ENCODE measurements at places on chromosomes 2 and 18.

GRCh38 chr2:111042261-111042660 is 78.5 kb upstream of the BCL2L11 start:
- no peak for DNase-seq

DNA sequence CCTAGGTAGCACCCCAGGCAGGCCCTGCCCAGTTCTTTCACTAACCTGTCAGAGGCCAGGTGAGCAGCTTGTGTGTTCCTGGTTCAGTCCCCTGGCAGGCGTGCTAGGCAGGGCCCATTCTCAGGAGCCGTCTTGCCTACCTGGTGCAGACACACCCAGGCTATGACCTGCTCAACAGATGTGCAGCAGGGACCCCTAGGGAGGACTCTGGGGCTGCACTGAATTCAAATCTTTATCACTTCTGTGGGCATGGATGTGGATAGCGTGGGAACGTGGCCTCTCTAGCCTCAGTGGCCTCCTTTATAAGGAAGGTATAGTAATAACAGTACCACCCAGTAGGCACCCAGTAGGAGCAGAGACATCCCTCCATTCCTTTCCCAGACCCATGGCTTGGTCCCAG is 48.4 kb downstream of the PLEKHB2 start:
- no peak for DNase-seq

DNA sequence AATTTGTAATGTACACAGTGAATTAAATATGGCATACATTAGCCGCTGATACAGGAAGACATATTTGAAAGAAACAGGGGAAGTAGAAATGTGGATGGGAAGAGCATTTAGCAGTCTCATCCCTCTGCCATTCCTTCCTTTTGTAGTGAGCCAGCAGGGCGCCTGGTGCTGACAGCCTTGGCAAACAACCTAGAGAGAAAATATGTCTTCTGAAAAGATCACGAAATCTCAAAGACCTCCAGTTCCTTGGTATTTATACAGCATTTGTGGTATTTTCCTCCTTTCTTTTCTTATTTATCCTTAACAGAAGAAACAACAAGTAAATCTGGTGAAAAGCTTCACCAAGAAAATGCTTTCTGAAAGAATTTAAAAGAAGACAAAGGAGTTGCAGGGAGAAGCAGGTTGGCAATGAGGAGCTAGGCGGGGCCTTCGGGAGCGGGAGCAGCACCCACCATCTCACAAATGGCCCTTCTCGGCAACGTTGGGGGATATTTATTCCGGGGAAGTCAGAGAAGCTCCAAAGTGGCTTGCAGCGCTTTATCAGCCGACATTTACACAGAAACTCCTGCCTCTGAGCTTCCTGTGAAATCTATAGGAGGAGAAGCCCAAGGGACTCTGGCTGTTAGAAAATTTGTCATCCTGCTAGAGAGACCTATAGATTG is 406.1 kb upstream of the NRP2 start:
- no peak for DNase-seq

- DNase-seq, result no peak
These were observed 48.0 kb upstream of the MYCN start for GRCh38 chr2:15892151-15892880.

DNA sequence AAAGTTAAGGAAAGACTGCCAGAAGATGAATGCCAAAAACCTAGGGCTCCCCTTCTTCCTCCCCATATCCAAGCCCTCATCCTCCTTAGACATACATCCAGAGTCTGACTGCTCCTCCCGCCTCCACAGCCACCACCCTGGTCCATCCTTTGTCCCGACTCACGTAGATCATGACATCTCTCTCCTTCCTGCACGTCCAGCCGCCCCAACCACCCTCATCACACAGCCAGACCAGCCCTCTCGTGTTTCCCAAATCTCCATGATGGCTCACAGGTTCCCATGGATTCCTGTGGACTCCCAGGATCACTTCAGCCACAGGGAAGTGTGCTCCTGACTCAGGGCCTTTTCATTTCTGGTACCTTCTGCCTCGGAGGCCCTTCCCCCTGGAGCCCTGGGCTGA is 47.8 kb upstream of the CAB39 start:
- no peak for DNase-seq

DNA sequence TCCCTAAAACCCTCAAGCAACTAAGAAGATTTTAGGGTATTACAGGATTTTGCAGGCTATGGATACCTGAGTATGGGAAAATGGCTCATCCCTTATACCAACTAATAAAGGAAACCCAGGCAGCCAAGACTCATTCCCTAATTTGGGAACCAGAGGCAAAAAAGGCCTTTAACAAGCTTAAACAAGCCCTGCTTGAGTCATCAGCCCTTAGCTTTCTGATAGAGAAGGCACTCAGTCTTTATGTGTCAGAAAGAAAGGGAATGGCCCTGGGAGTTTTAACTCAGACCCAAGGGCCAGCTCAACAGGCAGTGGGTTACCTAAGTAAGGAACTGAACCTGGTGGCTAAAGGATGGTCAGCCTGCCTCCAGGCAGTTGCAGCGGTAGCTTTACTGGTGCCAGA is 96.9 kb upstream of the RMP24 start:
- DNase-seq, result no peak

GRCh38 chr2:196184921-196185320 is 13.5 kb upstream of the STK17B start:
- no peak for DNase-seq

DNA sequence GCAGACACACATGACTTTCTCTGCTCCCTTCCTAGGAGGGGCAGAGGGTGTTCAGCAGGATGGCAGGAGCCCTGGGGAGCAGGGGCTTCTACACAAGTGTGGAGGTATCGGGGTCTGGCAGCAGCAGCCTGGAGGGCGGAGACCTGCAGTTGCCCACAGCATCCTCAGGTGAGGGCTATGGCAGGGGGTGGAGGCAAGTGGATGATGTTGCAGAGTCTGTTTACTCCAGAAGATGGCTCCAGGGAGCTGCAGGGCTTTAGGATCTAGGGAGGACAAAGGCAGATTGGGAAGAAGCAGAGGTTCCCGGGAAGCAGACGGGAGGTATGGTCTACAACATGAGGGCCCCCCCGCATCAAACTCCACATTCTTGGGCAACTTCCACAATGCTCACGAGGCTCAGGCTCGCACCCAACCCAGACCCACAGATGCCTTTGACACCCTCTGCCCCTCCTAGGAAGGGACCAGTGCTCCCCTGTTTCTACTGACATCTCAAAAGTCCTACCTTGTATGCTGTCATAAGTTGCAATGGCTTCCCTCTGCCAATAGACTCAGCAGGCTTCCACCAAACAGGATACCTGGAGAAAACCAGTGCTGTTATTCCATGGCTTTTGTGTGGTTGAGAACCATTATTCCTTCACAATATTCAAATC is 12.0 kb upstream of the ATP6V1C2 start:
- no peak for DNase-seq

DNA sequence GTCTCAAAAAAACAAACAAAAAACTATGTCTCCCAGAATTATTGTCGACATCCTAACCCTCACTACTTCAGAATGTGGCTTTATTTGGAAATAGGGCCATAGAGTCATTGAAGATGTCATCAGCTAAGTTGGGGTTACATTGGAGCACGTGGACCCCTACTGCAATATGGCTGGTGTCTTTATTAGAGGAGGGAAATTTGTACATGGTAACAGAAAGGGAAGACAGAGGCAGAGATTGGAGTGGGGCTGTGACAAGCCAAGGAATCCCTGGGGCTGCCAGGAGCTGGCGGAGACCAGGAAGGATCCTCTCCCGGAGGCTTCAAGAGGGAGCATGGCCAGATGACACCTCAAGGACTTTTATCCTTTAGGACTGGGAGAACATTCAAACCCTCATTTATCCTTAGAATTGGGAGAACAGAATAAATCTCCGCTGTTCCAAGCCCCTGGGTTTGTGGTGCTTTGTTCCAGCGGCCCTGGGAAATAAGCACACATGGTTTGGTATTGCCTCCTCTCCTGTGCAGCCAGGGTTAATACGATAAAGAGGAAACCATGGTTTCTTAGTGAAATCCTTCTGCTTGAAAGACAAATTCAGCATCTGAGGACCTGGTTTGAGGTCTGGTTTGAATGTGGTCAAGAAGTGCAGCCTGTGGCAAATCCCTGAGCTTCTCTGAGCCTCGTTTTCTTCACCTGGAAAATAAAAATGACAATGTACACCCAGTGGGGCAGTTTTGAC is 184.7 kb downstream of the MYCN start:
- no peak for DNase-seq

DNA sequence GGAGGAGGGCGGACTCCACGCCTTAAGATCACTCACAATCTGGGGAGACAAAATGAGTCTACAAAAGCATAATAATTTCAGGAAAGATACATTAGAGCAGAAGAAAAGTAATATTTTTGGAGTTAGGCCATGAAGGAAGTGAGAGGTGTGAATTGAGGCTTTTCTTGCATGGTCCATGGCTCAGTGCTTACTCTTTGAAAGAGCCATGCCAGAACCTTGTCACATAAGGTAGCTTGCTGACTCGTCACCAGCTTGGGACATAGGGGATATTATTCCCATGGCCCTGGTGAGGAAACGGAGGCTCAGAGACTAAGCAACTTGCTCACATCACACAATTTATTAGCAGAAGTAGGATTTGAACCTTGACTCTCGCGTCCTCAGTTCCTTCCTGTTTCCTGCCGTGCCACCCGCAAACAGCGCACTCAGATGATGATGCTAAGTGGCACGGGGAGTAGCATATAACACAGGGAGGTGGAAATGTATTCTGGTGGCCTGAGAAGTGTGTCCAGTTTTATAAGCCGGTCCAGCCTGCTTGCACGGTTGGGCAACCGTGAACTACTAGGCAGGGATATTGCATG is 312.2 kb upstream of the EPAS1 start:
- DNase-seq, result no peak

- DNase-seq, result no peak
These were observed 634.9 kb upstream of the PIK3C3 start for GRCh38 chr18:41320100-41320499.

GRCh38 chr2:124091721-124092120 is 66.6 kb downstream of the CNTNAP5 start:
- no peak for DNase-seq

DNA sequence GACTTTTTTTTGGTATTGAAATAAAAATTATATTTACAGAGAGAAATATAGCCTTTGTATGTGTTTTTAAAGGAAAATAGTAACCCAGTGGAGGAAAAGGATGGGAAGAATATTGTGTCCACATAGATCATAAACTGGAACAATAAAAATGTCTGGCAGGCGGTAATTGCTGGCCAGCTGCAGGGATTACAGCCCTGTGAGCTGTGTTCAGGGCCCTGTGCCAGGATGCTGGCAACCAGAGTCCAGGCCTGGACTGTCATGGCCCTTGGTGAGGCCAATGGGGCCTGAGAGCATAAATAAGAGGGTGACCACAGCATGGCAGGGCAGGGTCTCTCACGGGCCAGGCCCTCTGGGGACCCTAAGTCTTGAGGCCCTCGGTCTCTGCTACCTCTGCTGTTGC is 171.2 kb downstream of the ACOXL start:
- DNase-seq, result no peak

DNA sequence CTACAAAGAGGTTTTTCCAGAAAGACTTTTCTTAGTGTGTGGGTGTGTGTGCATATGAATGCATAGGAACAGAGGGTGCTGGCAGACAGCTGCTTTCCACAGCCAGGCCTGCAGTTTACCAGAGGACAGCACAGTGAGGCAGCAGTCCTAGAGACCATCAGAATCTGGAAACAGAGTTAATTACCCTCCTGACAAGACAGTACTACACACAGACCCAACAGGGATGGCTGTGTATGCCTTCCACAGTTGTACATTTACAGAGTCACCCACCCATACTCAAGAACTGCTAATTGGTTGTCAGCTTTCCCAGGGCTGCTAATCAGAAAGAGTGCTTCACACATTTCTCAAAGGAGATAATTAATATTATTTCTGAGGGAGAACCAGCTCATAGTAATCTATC is 104.7 kb downstream of the FEZ2 start:
- DNase-seq, result no peak

- DNase-seq, result no peak
These were observed 174.3 kb downstream of the CCDC102B start for GRCh38 chr18:68972176-68972575.

DNA sequence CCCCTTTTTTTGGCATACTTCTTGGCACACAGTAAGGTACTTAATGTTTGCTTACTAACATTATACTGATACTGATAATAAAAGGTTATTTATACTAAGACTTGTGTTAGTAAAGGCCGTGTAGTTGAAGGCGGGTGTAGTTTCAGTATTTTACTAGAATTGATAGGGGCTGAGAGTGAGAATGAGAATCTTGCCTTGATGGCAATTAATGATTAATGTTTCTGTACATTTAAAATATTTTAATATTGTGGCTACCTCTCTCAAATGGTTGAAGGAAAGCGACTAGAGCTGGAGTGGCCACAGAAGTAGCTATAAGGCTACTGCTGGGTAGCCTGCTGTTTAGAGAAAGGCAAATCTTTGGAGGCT is 29.3 kb downstream of the PELI1 start:
- DNase-seq, result no peak

DNA sequence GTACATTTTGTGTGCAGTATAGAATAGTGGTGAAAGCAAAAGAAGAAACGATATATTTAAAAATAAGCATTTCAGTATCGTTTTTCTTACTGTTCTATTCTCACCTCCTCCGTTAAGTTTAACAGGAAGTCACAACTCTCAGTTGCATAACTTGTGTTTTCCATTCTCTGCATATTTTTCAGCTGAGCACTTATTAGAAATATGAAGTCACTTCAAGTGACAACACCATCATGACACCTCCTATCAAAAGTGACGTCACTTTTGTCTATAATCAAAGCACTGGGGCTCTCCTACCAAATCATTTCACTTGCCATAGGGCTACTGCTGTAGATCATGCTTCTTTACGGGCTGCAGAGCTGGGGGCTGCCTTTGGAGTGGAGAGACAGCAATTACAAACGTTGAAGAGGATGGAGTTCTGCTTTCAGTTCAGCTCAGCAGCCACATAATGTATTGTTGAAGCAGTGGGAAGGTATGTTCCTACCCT is 36.3 kb downstream of the STAT4 start:
- DNase-seq, result peak; percentile 66

GRCh38 chr2:48274040-48274439 is 255.9 kb upstream of the STON1 start:
- no peak for DNase-seq

DNA sequence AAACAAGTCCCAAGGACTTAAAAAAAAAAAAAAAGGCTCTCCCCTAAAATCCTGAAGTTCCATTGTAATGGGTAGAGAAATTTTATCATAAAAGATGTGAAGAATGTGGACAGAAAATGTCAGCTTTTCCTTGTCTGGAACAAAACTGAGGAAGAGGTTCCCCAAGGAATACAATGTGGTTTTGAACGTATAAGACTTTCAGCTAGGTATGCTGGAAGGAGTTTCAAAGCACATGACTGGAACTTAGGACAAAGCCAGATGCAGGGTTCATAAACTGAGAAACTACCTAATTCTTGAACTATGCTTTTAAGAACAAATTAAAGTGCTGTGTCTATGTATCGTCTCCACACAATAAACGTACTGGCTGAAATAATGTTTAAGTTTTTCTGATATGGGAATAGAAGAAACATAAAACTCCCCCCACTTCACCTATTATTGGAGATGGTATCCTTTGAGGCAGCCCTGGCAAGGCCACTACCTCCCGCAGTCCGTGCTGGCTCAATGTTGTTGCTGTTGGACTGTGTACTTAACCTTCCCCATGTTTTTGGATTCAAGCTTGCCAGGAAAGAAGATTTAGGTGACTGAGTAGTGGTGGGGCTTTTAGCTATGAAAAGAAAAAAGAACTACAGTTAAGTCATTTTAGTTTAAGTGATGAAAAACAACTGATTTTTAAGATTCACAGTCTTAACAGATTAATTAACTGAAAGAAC is 84.2 kb upstream of the DNER start:
- no peak for DNase-seq

GRCh38 chr2:72205504-72205881 is 57.8 kb upstream of the CYP26B1 start:
- DNase-seq, result no peak
